Colonic mucosa (tissue), 4 donors: ENCODE measurements at places on chromosomes 1 and 21. TPM values are rescaled to one million over a fixed set of nuclear protein-coding genes. Genes with fewer than 3 reads are reported as not detected.

The IGFN1 gene
- total RNA-seq = 0.12 TPM

The EFNA3 gene
- 12.7 TPM for total RNA-seq

The UTS2 gene
- not detected for total RNA-seq

The CALML6 gene
- not detected for total RNA-seq

The S100A3 gene
- total RNA-seq = not detected

- DNase-seq = no peak
Measured at GRCh38 chr1:38009088-38009840, 3.3 kb upstream of the UTP11 start.

GRCh38 chr1:220011620-220012019 is 34.7 kb downstream of the EPRS1 start:
- DNase-seq = no peak

- DNase-seq = no peak
Measured at GRCh38 chr21:37561941-37562919, 195.7 kb downstream of the DYRK1A start.

DNA sequence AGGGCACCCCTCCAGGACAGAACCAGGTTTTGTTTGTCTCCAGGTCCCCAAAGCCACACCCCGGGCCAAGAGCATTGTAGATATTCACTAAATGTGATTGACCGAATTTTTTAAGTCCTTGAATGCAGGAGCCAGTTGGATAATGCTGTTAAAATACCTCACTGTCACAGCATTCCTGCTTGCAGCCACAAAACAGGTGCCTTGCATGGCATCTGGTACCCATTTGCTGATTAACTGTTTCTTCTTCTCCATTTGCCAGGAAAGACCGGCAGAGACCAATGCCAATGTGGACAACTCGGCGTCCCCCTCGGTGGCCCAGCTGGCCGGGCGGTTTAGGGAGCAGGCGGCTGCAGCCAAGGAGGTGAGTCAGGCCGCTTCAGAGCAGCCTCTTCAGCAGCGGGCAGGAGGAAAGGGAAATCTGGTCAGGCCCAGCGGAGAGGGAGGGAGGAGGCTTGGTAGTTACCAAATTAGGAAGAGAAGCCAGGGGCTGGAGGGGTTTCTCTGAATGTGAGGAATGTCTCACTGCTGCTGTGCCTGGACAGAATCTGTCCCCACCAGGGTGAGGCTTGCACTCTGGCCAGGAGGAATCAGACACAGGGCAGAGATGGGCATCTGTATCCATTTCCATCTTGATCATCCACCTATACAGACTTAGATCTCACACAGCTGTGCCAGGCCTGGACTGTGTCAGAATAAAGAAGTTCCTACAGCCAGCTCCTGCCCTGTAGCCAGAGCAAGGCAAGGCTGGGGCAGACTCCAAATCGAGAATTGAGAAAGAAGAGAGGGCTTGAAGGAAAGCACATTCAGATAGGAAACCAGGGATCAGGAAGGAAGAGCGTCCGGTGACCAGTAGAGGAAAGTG is 37.9 kb upstream of the MPZL1 start:
- no peak for DNase-seq

DNA sequence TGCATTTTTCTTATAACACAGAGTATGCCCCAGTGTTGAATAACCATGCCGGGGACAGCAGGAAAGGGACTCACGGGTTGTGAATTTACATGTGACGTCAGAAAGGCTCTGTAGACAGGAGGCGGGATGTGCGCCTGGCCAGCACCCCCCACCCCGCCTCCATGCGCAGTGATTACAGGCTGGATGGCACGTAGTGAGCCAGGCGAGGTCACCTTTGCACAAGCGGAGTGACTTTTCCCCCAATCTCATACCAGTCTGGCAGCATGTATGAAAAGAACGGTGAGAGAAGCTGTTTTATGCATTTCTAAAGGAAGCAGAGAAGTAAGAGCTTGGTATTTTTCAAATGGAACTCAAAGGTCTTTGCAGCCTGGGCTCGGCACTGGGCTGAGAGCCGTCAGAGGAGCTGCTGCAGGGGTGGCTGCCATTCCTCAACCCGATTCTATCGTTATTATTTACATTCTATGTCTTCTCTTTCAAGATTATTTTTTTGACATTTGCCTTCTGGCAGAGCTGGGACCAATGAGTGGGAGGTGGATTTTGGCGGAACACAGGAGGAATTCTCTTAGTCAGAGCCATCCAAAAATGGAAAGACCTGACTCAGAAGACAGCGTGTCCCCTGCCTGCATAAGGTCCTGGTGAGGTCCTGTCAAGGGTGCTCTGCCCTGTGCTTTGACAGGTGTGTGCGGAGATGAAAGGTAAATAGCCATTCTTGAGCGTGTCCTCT is 115.6 kb upstream of the SLC45A1 start:
- peak; percentile 64 for DNase-seq
